ENCODE measurements at places on chromosomes 1 and 21. TPM values are rescaled to one million over a fixed set of nuclear protein-coding genes. Genes with fewer than 3 reads are reported as not detected.

The C1orf210 gene
- not detected for total RNA-seq

The CTSS gene
- 142 TPM for total RNA-seq

The DNMT3L gene
- not detected for total RNA-seq

The OXCT2 gene
- not detected for total RNA-seq

The NPPB gene
- not detected for total RNA-seq

The TCHHL1 gene
- not detected for total RNA-seq

The OR2L2 gene
- total RNA-seq, result not detected

The LRRC71 gene
- not detected for total RNA-seq

The RPTN gene
- not detected for total RNA-seq
